Cardiac septum (tissue), 1 donor: ENCODE measurements at places on chromosomes 11 and 22. TPM values are rescaled to one million over a fixed set of nuclear protein-coding genes. Genes with fewer than 3 reads are reported as not detected.

DNA sequence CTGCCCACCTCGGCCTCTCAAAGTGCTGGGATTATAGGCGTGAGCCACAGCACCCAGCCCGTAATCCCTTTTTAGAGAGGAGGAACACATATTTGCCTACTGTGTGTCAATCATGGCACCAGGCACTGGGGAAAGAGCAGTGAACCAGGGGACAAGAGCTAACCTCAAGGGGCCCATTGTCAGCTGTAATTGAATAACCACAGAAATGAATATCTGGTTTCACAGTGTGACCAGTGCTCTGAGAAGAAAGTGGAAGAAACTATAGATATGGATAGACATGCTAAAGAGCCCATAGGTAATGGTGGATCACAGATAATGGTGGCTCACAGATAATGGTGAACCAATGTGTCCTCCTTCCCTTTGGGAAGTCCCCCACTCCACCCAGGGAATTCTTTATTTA lies 8.6 kb upstream of the KCTD14 start:
- DNase-seq = no peak

DNA sequence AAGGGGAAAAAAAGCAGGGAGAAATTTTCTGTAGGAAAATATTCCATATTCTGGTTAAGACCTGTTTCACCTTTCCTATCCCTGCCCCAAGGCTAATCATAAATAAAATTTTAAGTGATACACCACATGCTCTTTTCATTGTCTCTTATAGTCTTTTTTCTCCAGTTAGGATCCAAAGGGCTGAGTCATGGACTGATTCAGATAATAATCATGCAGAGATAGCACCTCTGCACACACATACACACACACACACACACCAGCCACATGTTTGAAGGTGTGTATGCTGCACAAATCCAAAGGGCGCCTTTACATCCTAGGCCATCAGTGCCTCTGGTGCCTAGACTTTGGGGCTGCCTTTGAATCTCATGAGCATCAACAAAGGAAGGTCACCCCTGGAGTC lies 35.5 kb upstream of the CWF19L2 start:
- no peak for DNase-seq

KCTD14 gene
- total RNA-seq = 0.13 TPM

DNA sequence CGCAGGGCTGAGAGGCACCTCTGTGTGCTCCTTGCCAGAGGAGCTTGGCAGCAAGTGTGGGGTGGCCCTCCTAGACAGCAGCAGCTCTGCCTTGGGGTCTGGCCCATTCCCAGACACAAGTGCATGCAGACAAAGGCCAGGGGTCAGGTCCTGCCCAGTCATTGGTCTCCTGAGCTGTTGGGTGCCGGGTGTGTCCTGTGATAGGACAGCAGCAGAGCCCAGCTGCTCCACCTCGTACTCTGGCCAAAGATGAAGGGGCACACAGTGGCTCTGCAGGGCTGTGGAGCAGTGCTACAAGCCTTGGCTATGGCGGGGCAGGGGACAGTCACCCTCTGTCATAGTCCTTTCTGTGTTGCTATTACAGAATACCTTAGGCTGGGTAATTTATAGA lies 17.3 kb upstream of the OSBPL5 start:
- DNase-seq = no peak

- no peak for DNase-seq
Observed at GRCh38 chr11:77230878-77231605, 70.4 kb downstream of the GDPD4 start.

MOGAT2 gene
- not detected for total RNA-seq

DNA sequence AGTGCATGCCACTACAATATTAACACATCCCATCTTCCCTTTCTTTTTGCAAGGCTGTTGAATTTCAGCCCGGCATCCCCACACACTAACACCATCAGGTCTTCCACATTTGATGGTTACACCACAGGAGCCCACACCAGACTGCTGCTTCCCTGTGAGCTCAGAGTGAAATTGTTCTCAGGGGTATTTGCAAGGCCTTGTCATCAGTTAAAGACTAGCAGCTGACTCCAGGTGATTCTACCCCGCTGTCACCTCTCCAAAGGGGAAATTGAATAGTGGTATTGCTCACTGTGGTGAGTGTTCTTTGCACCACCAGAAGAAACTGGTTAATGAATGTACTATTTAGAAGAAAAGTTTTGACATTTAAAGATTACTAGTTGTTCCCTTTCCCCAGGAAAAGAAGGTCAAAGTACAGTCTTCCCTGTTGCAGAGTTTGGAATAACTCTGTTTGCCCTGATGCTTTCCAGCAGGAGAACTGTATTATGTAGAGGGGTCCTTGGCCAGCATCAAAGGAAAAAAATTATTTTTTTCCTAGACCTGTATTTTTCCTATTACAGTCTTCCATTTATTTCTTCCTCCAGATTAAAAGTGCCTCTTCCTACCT lies 41.9 kb downstream of the BID start:
- no peak for DNase-seq

GRCh38 chr22:30890686-30891442 lies 77.7 kb downstream of the MORC2 start:
- peak; percentile 71 for DNase-seq

- no peak for DNase-seq
Observed at GRCh38 chr11:24688981-24689380, 192.1 kb downstream of the LUZP2 start.

KCNC1 gene
- total RNA-seq = 0.05 TPM

DNA sequence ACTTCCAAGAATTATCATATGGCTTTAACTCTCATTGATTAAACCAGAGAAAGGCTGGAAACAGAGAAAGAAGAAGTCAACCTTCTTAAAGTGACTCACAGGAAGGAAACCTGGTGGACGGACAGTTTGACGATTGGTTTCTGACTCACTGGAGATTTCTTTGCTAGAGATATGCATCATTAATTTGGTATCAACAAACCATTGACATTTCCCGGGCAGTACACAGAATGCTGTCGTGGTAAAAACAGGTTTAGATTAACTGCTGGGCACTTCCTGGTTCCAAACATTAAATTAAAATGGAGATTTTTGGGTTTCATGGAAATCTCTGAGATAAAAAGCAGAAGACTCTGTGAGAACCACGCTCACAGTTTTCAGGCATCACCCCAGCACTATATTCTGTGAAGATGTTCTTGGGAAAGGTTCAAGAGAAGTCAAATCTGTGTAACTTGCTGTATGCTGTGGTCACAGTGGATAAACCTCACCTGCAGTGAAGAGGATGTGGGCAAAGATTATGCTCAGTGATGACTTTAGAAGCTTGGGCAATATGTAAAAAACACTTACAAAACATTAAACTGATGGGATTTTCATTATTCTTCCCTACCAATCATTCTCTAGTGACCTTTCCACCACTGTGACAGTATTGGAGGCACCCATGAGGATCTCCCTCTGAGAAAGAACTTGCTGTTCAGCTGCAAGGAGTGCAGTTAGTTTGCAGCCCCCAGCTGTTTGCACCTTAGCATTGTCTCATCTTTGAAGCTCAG lies 61.1 kb upstream of the CD44 start:
- DNase-seq = no peak

GRCh38 chr11:131637469-131638175 lies 267.2 kb downstream of the NTM start:
- no peak for DNase-seq

DNA sequence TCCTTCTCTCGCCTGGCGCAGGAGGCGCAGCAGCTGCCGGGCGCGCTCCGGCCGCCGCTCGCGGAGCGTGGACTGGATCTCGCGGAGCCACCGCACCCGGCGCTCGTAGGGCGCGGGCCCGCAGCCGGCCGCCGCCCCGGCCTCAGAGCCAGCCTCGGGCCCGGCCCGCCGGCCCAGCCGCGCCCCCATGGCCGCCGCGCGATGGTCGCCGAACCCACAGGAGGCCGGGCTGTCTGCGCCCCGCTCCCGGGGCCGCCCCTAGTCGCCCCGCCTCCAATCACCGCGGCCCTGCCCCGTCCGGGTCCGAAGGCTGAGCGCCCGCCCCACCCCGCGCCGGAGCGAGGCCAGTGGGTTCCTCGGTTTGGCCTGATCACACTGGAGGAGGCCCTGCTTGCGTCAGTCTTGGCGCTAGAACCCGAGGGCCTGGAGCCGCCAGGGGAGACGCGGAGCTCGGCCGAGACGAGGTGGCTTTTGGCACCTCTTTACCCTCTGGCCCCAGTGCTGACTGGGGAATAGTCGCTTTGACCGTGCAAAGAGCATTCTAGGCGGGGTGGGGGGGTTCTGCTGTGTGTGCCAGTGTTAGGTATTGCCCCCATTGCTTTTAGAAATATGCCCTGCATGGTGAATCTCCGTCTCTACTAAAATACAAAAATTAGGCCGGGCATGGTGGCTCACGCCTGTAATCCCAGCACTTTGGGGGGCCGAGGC lies at the start of gene LRRC75B:
Gene LRRC75B (minus strand): TSS at position 223 of the 708 bp plus-strand sequence. CDS start 34 bp downstream, at position 189.
- peak; percentile 94 for DNase-seq

NXPE2 gene
- 0.22 TPM for total RNA-seq
